Heart right ventricle (tissue), 16 donors: ENCODE measurements at places on chromosomes 12 and 14. TPM values are rescaled to one million over a fixed set of nuclear protein-coding genes. Genes with fewer than 3 reads are reported as not detected.

- no peak for DNase-seq
Measured at GRCh38 chr12:94793191-94793595, 142.8 kb upstream of the TMCC3 start.

- DNase-seq, result no peak
Measured at GRCh38 chr12:22410486-22410885, 76.0 kb upstream of the ST8SIA1 start.

C12orf56 gene
- polyA plus RNA-seq, result not detected

DNA sequence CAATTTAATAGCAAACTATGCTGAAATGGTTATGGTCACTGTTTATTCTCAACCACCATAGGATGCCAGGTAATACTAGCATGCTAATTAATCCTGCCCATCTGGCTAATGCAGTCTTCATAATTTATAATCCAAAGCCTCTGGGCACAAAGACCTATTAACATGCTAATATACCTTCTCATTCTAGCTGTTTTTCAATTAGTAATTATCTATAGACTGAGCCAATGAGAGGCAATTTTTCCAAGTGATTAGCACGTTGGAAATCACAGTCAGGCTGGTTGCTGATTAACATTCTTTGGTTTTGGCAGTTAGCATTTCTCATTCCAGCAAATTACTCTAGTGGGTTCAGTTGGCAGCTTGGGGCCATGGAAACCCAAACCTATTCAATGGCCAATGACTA, 357.2 kb downstream of the SEC23A start:
- DNase-seq, result no peak

DNA sequence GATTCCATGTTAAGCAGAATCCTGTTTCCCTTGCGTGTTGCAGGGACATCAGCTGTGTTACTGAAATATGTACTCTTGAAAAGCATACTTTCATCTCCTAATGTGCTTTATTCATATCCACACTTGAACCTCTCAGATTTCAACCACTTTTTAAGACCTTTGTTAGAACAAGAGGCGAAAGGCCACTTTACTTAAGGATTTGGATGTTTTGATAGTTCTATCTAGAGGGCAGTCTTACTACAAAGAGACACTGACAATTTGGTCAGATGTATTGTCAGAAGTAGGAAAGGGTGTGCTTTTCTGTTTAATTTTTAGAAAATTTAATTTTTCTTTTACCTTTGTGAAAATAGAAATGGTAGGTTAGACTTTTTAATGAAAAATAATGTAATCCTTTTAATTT, 267.9 kb downstream of the TMTC2 start:
- DNase-seq, result no peak

- no peak for DNase-seq
Measured at GRCh38 chr12:17841496-17841895, 248.5 kb downstream of the RERGL start.

DNA sequence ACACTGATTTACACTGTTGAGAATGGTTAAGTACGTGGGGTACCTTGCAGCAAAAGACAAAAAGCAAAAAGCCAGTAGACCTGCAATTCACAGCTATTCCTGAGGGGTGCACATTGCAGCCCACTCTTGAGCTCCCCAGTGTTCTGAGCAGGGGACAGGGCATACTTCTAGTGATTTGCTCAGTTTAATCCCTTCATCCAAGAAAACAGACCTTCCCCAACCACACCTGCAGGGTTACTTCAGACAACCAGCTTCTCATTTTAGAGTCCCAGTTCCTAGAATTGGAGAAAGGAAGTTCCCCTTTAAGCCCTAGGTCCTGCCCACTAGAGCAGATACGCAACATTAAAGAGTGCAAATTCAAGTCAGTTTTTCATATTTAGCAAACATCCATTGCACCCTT, 3.6 kb upstream of the WSB2 start:
- DNase-seq, result no peak

DNA sequence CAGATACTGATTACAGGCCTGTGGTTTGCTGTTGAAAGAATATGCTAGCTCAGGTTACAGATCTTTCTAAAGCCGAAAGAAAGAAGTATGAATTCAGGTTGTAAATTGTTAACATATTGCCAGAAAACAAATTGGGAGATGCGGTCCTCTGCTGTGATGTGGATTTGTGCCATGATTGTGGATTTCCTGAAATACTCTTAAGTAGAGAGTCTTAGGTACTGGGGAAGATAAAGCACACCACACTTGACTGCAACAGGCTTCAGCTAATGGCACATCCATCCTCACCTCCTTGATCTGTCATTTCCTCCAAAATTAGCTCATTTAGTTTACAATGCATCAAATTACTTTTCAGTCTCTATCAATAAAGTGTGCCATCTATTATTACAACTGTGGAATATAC, 279.2 kb downstream of the SYT1 start:
- no peak for DNase-seq

GRCh38 chr12:85156569-85156968, 120.4 kb downstream of the LRRIQ1 start:
- no peak for DNase-seq

- DNase-seq, result no peak
Measured at GRCh38 chr12:91914701-91915100, 230.9 kb downstream of the BTG1 start.

- DNase-seq, result peak; percentile 37
Measured at GRCh38 chr12:128387811-128388422, 120.9 kb downstream of the TMEM132C start.

PPFIA2 gene
- polyA plus RNA-seq, result 0.32 TPM

DNA sequence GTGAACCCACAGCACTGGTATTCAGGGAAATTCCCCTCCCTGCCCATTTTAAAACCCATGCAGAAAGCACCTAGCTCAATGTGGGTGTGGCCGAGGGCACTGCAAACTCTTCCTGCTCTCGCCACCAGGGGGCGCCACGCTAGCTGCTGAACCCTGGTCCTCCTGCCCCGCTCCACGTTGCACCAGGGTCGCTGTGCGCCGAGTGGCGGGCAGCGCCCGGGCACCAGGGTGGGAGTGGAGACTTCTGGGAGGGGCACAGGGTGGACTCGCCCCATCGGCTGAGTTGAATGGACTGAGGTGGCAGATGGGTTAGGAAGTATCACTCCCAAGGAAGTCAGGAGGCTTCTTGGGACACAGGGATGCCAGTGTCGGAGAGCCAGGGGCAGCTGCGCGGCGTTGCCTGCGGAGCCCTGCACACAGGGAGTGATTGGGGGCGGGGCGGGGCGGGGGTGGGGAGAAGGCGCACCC, 48.1 kb upstream of the BCL11B start:
- DNase-seq, result peak; percentile 43

GPR84 gene
- not detected for polyA plus RNA-seq

DNA sequence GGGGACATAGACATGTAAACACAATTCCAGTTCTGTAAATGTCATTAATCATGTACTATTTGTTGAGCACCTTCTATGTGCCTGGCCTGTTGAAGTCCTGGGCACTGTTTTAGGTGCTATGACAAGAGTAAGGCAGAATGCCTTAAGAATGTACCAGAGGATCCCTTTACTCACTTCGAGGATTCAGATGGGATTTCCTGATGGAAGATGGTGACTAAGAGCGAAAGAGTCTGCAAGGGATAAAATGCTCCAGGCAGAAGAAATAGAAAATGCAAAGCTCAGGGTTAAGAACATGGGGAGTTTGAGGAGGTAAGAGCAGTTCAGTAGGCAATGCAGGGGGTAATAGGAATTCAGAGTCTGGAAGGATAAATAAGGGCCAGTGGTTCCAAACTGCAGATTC, 671.3 kb upstream of the TBX3 start:
- DNase-seq, result no peak

FLVCR2 gene
- 1.1 TPM for polyA plus RNA-seq

DNA sequence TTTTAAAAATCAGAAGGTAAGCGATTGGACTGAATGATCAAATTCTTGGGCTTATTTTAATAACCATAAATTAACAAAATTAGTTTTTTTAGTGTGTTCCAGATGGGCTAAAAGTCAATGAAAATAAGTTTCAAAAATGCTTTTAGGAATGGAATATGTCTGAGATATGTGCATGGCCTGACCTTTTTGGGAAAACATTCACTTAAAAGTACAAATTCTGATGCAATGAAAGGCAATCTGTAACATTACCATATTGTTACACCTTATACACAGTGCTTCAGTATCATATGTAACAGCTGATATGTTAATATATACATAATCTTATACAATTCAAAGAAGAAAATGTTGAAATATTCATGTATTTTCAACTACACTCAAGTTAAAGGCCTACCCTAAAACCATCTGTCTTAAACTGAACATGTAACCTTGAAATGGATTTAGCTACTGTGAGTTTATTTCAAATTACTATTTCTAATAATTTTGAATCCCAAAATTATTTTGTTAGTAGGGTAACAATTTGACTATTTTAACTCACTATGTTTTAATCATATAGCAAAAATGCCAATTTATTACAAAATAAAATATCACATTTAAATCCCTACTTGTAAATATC, 84.8 kb downstream of the EEA1 start:
- no peak for DNase-seq

SERPINA3 gene
- polyA plus RNA-seq, result 28.2 TPM

GRCh38 chr14:72237722-72238666, 305.8 kb downstream of the RGS6 start:
- no peak for DNase-seq

DNA sequence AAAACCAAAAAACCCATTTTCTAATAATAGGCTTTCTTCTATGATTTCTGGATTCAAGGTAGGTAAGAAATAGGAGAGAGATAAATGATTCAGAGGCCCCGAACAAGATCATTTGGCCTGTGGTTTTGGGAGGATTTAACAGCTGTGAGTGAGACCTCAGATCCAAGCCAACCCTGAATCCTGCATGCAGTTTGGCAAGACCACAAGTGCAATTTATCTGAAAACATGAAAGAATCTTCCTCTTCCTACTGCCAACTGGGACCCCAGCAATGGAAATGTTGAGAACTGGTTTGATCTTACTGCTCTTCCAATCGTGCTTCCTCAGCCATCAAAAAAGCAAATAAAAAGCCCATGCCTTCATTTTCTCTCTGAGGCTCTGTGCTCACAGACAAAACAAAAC, 519.7 kb upstream of the TBX3 start:
- DNase-seq, result no peak

GLIPR1L2 gene
- 0.88 TPM for polyA plus RNA-seq

- DNase-seq, result no peak
Measured at GRCh38 chr14:34387974-34388516, 74.0 kb downstream of the SPTSSA start.

DNA sequence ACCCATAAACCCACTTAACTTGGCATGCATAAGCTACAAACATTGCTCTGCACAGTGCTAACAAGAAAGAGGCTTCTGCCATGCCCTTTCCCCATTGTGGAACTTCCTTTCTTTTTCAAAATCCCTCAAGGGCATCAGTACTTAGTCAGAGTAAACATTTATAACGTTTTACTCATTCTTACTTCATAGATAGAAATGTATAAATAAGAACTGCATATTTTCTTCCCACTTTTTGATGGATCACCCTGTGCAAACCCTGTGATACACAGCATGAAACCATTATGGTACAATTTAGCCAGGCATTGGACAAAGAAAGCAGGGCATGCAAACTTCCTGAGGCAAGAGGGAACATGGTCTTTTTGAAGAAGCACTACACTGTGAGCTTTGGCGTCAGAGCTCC, 113.8 kb upstream of the FOXG1 start:
- no peak for DNase-seq

DIP2B gene
- 3.0 TPM for polyA plus RNA-seq
